ENCODE measurements at places on chromosomes 3 and 15.

DNA sequence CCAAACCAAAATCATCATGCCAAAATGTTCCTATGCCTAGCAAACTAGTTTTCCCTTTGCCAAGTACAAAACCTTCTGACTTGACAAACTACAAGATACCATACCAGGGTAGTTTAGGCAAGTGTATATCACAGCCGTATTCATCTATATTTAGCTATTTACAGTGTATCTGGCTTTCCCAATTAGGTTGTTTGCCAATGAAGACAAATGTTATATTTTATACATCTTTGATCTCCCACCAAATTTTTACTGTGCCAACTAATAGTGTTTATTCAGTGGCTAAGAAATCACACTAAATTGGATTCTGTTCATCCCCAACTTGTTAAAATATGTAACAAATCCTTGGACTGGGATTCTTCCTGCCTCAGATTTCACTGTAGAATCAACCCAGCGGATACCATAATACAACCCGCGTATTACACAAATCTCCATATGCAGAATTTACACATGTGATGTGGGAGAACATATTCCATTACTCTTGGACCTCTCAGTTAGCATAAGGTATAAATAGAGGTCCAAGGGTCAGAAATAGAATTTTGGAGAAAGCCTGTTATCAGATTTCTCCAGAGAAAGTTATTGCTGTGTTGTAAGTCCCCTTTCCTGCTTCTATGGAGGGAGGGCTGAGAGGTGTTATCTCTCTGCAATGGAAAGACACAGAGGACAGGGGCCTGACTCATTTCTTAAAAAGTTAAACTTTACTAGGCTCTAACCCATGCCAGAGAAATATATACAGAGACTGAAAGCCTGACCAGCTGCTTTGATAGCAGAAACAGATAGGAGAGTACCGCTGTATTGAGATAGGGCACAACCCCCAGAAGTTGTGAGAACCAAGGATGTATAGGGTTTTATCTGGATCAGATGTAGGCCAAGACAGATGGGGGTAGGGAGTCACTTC lies 467.0 kb downstream of the FGF12 start:
- DNase-seq, result no peak

GRCh38 chr3:80096909-80097308 lies 329.1 kb upstream of the ROBO1 start:
- DNase-seq, result no peak

DNA sequence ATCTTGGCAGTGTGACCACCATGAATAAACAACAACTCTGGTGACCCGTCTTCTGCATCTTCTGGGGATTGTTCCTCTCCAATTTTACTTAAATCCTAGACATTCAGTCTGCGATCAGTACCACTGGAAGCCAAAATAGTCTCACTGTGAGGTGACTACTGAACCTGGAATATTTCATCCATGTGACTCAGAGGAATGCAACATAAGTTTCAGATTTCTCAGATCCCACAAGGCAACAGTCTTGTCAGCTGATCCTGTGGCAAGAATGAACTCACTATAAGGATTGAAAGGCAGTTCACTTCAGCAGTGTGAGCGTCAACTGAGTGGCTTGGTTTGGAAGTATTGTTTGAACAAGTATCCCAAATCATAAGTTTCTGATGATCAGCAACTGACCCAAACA lies 13.2 kb downstream of the NSUN3 start:
- no peak for DNase-seq

GRCh38 chr15:56782306-56782705 lies 49.0 kb upstream of the ZNF280D start:
- no peak for DNase-seq

GRCh38 chr15:57422113-57422754 lies 45.9 kb downstream of the CGNL1 start:
- DNase-seq, result no peak

- no peak for DNase-seq
Measured at GRCh38 chr15:38921471-38921870, 356.9 kb upstream of the RASGRP1 start.

GRCh38 chr15:86653344-86654197 lies 573.9 kb downstream of the AGBL1 start:
- DNase-seq, result no peak

GRCh38 chr15:61521953-61522352 lies 292.9 kb upstream of the RORA start:
- DNase-seq, result no peak

Data from iPS-NIHi11 (cell line).